ENCODE measurements at places on chromosomes 6 and 20. TPM values are rescaled to one million over a fixed set of nuclear protein-coding genes. Genes with fewer than 3 reads are reported as not detected.
A peak's percentile ranks its signal among the peaks of the same experiment; 100 is the strongest.

- H3K4me3 ChIP-seq = peak overlapping the region; percentile 96
- no peak for DNase-seq
- H3K4me1 ChIP-seq = no peaks in the 10 kb centered on the region
- H3K27me3 ChIP-seq = no peaks in the 10 kb centered on the region
- peaks cover 51% of the 10 kb centered on the region for H3K36me3 ChIP-seq
Observed at GRCh38 chr6:31838968-31839367, 11.4 kb downstream of the HSPA1B start.

- H3K36me3 ChIP-seq = no peaks in the 10 kb centered on the region
- H3K4me3 ChIP-seq = no peak overlapping the region
- DNase-seq = peak; percentile 41
Observed at GRCh38 chr20:23772074-23772473, 21.3 kb upstream of the CST1 start.

- no peak for DNase-seq
- H3K4me1 ChIP-seq = no peaks in the 10 kb centered on the region
- no peaks in the 10 kb centered on the region for H3K36me3 ChIP-seq
- no peak overlapping the region for H3K27ac ChIP-seq
Observed at GRCh38 chr20:17822039-17822438, 122.3 kb downstream of the BANF2 start.

GRCh38 chr6:50663806-50664205, 49.5 kb upstream of the TFAP2D start:
- H3K27ac ChIP-seq = no peak overlapping the region
- no peaks in the 10 kb centered on the region for H3K4me1 ChIP-seq
- H3K27me3 ChIP-seq = no peaks in the 10 kb centered on the region
- no peak overlapping the region for H3K4me3 ChIP-seq
- no peaks in the 10 kb centered on the region for H3K36me3 ChIP-seq
- DNase-seq = no peak

- DNase-seq = no peak
- H3K36me3 ChIP-seq = no peaks in the 10 kb centered on the region
- H3K4me3 ChIP-seq = no peak overlapping the region
- no peaks in the 10 kb centered on the region for H3K27me3 ChIP-seq
- no peaks in the 10 kb centered on the region for H3K4me1 ChIP-seq
- no peak overlapping the region for H3K27ac ChIP-seq
Observed at GRCh38 chr6:52594221-52594620, 17.4 kb upstream of the TRAM2 start.

DNA sequence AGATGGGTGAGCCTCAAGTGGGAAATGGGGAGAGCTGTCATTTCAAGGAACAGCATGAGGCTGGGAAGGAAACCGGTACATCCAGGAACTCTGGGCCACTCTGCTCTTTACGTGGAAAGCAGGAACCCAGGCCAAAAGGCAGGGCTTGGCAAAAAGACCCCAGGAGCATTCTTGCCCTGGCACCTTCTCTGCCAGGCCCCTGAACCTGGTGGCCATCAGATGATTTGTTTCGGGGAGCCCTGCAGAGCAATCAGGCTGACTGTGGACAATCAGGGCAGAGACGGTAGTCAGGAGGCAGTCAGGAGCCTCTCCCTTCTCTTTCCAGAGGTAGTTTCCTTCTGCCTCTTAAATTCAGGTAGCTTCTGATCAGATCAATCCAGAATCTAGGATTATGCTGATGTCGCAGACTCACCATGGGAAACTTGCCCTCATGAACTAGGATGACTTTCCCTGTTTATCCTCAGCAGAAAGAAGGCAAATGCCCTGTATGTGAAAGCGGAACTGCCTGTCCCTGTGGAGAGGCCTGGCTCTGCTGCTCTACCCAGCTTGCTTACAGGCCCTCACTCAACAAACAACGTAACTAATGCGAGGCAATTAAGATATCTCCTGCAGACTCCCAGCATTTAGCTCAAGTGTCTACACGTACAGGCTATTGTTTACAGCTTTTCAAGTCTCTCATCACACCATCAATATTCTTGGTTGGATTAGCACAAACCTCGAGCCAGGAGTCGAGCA, 36.6 kb downstream of the EZR start:
- H3K27me3 ChIP-seq = no peaks in the 10 kb centered on the region
- H3K4me3 ChIP-seq = no peak overlapping the region
- peaks cover 4% of the 10 kb centered on the region for H3K4me1 ChIP-seq
- no peak overlapping the region for H3K27ac ChIP-seq

DNA sequence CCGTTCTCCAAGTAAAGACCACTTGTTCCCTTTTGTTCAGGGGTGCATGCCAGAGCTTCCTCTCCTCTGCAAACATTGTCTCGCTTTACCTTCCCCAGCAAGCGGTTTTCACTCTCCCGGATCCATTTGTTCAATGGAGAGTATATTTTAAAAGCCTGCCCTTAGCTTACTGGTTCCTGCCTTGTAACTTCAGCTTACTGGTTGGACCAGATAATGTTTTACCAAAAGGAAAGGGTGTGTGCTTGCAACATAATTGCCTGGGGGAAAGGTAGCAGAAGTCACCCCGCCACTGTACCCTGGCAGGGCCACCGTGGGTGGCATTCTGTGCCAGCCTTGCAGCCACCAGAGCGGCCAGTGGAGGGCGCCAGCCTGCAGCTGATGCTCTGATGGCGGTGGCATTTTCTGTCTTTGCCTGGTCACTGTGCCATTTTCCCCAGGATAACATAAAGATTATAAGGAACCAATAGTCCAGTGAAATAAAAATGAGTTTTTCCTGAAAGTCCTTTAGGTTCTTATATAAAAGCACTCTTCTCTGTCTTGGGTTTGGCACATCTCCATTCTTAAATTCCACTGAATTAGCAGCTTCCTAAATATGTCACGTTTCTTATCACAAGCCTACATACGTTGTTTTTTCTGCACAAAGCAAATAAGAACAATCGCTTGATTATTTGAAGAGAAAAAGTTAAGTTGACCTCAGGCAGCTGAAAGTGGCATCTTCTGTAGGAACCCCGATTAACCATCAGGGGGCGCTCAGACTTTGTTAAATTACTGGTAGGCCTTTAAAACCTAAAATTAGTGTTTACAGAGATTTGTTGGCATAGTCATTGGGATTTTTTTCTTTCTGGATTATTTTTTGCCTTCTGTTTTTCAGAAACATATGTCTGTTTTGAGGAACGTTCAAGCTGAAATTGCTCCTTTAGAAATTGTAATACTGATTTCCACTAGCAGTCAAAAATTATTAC, 67.4 kb upstream of the XRN2 start:
- DNase-seq = peak; percentile 86
- H3K27me3 ChIP-seq = no peaks in the 10 kb centered on the region
- peaks cover under 1% of the 10 kb centered on the region for H3K36me3 ChIP-seq

Gene FAM83D
- 34.8 TPM for total RNA-seq

All from endodermal cell (in vitro differentiated cells).